Adrenal gland (tissue), 19 donors: ENCODE measurements at places on chromosomes 2 and 18. TPM values are rescaled to one million over a fixed set of nuclear protein-coding genes. Genes with fewer than 3 reads are reported as not detected.

CPO gene
- total RNA-seq = 0.54 TPM

ZNF236 gene
- 18.8 TPM for total RNA-seq

DSEL gene
- total RNA-seq = 3.3 TPM

HOXD11 gene
- not detected for total RNA-seq

FLACC1 gene
- total RNA-seq = not detected

RNU2-63P gene
- total RNA-seq = not detected

SLC4A5 gene
- total RNA-seq = 0.74 TPM

REG3G gene
- 29.5 TPM for total RNA-seq

CGREF1 gene
- 4.7 TPM for total RNA-seq

CLIP4 gene
- total RNA-seq = 16.4 TPM

GPBAR1 gene
- 15.3 TPM for total RNA-seq

ADAM23 gene
- 5.6 TPM for total RNA-seq

TMEM163 gene
- total RNA-seq = 8.3 TPM

RESP18 gene
- not detected for total RNA-seq

SCN1A gene
- not detected for total RNA-seq

CD8B2 gene
- total RNA-seq = not detected

C2orf78 gene
- total RNA-seq = not detected

HIBCH gene
- 68.6 TPM for total RNA-seq

CNGA3 gene
- not detected for total RNA-seq

WDFY1 gene
- 31.8 TPM for total RNA-seq

ERBB4 gene
- total RNA-seq = 1.8 TPM

DNER gene
- 247 TPM for total RNA-seq

GKN1 gene
- total RNA-seq = not detected

WDR35 gene
- 13.6 TPM for total RNA-seq

AKAIN1 gene
- total RNA-seq = 0.28 TPM

NOP58 gene
- 35.4 TPM for total RNA-seq

CYP1B1 gene
- 2.5 TPM for total RNA-seq

RAX gene
- not detected for total RNA-seq

SCYGR8 gene
- total RNA-seq = not detected

ACADL gene
- 0.87 TPM for total RNA-seq

PPP1R1C gene
- total RNA-seq = 5.9 TPM

TMEFF2 gene
- not detected for total RNA-seq
